Activated CD4-positive, CD25-positive, alpha-beta regulatory T cell treated with anti-CD3 and anti-CD28 coated beads, Interleukin-2, amount 50 U/mL, for 72 hours (primary cell): ENCODE measurements at places on chromosomes 12 and 14.

GRCh38 chr14:76575108-76575507 is 186.2 kb upstream of the VASH1 start:
- DNase-seq = no peak

DNA sequence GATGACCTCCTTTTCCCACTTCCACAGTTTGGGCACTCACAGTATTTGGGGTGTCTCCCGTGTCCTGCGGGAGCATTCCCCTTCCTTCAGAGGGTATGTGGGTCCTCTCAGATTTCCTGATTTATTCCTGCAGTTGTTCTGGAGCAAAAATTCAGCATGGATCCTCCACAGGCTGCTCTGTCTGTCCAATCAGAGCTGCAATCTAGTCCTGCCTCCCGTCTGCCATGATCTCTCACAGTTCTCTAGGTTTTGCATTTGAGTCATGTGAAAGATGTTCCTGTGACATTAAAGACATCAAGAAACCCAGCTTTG is 435.9 kb downstream of the TMTC2 start:
- DNase-seq = no peak

DNA sequence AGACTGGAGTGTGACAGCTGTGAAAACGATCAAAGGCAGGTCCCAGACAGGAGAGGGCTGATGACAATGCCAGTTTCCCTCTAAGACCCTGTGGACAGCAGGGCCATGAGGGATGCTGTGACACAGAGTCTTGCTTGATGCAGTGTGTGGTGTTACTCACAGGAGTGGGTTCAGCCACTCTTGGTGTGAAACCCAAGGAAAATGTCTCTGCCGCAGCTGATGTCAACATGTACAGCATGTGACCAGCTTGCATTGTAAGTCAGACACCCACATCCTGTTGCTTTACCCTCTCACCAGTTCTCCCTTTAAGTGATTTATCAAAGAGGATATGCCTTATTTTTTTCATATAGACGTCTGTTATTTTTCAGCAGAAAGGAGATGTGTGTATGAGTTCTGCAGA is 268.6 kb downstream of the BTG1 start:
- peak; percentile 67 for DNase-seq

GRCh38 chr12:115623764-115624334 is 653.6 kb downstream of the MED13L start:
- DNase-seq = no peak

DNA sequence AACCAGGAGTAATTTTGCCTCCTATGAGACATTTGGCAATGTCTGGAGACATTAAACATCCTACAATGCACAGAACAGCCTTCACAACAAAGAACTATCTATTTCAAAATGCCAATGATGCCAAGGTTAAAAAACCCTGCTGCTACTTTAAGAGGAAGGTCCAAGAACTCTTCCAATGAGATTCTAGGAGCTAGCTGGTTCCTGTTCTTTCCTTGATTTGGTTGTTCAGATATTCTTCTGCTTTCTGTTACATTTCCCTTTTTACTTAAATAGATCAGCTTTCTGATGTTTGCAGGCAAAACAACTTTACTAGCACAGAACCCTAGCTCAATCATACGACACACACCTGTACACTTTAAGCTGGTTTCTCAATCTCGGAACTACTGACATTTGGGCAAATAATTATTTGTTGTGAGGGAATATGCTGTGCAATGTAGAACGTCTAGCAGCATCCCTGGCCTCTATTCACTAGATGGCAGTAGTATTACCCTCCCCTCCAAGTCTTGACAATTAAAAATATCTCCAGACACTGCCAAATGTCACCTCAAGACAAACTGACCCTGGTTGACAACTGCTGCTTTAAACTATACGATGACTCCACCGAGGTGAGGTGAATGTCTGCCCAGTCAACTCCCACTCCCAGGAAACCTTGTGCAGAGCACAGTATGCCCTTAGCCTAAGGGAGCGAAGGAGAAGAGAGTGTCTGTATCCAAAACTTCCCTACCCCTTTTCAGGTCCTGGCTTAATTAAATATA is 4.4 kb downstream of the BLTP3B start:
- no peak for DNase-seq

GRCh38 chr14:88049266-88049665 is 44.3 kb downstream of the GPR65 start:
- DNase-seq = no peak

DNA sequence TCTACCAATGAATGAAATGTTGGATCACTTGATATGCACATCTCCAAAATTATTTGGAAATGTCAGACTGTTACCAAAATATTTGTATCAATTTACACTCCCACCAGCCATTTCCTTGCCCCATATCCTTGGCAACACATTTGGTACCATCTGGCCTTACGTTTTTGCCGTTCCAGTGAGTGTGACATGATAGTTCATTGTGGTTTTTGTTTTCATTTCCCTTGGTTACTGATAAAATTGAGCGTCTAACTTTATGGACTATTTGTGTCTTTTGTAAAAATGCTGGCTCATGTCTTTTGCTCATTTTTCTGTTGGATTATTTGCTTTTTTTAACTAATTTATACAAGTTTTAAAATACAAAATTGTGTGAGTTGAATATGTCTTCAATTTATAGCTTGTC is 11.0 kb downstream of the KLHDC1 start:
- DNase-seq = no peak

- no peak for DNase-seq
Observed at GRCh38 chr12:127570793-127571360, 696.1 kb upstream of the TMEM132C start.

DNA sequence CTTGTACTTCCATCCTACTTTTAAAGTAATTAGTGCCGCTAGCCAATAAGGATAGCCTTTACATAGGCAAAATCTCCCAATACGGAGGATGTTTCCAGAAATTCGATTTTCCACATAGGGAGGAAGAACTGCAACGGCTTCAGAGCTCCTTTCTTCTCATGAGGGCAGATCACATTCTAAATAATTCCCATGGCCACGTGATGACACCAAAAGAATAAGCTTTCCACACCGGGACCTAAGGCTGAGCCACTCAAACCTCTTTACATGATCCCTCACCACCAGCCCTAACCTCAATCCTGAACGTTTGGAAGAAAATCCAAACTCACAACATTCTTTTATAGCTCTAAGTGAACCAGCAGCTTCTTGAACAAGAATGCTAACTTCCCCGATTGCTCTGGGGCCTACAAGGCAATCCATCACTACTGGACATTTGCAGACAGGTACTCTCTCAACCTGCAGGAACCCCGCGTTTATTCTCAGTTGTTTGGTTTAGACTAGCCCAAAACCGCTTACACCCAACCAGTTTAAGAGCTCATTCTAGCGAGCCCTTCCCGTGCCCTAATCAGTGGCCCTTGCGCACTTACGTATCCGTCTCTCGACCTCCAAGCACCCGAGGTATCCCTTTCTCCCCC is 884 bp downstream of the CAPRIN2 start:
- DNase-seq = no peak

- DNase-seq = no peak
Observed at GRCh38 chr12:124233846-124234640, 60.9 kb upstream of the RFLNA start.

GRCh38 chr14:52266782-52267181 is 716 bp upstream of the PTGDR start:
- no peak for DNase-seq

GRCh38 chr14:77645520-77646230 is 29.2 kb upstream of the SPTLC2 start:
- no peak for DNase-seq

DNA sequence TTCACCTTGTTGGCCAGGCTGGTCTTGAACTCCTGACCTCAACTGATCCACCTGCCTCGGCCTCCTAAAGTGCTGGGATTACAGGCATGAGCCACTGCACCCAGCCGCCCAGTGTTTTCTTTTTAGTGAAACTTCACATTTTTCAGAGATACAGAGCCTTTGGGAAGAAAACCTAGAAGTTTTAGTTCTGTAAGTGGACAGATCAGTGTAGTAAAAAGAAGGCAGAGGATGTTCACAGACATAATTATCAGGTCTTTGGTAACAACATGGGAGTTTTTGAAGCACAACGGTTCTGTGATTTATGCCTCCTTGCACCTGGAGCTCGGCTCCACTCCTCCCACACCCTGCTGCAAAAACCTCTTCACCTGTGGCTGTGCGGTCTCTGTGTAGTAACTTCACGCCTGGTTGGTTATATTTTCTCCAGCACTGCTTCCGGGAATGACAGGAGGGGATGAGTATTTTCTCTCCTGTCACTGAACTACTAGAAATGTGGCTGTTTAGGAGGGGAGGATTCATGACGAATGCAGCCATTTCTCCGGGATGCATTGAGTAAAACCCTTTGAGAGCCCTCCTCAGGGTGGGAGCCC is 67.0 kb downstream of the ARF6 start:
- DNase-seq = no peak

DNA sequence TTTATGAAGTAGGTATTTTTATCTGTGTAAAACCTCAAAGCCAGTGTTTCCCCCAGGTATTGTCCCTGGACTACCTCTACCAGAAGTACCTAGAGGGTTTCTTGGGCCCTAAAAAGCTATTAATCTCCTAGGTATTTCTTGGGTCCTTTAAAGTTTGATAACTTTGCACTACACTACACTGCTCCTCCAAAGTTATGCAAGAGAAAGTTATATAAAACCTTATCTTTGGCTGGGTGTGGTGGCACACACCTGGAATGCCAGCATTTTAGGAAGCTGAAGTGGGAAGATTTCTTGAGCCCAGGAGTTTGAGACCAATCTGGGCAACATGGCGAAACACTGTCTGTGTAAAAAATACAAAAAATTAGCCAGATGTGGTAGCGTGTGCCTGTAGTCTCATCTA is 34.9 kb downstream of the PTPN21 start:
- DNase-seq = no peak

DNA sequence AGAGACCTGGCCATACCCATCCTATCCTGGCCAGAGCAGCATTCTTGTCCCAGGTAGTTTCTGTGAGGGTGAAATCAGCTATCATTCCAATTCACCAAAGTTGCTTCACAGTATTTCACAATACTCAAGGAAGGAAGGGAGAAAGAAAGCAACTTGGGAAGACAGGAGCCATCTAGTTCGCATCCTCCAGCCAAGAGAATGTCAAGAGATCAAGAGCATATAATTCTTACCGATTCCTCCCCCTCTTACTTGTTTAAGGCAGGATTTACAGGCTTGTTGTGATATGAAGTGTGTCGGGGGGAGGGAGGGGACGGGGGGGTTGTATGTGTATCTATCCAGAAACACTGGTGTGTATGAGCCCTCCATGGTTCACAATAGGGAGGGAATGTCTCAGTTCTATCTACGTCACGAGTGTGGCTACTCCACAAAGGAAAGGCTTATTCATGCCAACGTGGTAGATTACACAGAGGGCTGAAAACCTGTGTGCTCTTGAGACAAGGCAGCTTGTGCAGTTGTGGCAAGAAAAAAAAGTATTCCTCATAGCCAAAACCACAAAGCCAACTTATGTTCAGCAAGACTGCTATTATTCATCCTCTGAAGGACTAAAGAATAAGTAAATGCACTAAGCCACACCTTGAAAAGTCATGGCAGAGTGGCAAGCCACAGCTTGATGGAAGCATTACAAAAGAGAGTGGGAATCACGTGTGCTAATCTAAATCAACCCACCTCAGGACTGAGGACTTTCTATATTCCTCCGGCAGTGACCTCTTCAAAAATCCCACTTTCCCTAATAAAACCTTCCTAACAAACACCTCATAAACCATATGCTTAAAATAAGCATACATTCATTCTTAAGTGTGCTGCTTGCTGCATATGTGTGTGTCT is 35.0 kb downstream of the CORO1C start:
- no peak for DNase-seq

DNA sequence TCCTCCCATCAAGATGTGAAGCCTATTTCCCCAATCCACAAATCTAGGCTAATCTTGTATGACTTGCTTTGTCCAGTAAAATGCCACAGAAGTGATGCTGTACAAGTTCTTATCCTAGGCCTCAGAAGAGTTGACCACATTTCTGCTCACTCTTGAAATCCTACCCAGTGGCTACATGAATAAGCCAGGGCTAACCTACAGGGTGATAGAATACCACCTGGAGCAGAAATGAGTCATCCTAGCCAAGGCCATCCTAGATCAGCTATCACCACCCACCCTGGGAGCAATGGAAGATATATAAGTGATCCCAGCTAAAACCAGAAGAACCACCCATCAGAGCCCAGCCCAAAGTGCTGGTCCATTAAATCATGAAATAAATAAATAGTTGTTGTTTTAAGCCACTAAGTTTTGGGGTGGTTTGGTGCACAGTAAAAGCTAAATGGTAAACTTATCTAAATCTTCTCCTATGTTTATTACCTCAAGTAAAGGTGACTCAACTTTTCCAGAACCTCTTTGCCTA is 105.1 kb downstream of the RPS29 start:
- DNase-seq = no peak

- no peak for DNase-seq
Observed at GRCh38 chr14:81519200-81520011, 14.2 kb downstream of the SEL1L start.

- DNase-seq = no peak
Observed at GRCh38 chr14:89624500-89625156, 207.6 kb upstream of the FOXN3 start.

GRCh38 chr14:104678346-104678745 is 11.1 kb upstream of the INF2 start:
- no peak for DNase-seq

- DNase-seq = no peak
Observed at GRCh38 chr12:12081836-12082497, 11.2 kb downstream of the BCL2L14 start.

DNA sequence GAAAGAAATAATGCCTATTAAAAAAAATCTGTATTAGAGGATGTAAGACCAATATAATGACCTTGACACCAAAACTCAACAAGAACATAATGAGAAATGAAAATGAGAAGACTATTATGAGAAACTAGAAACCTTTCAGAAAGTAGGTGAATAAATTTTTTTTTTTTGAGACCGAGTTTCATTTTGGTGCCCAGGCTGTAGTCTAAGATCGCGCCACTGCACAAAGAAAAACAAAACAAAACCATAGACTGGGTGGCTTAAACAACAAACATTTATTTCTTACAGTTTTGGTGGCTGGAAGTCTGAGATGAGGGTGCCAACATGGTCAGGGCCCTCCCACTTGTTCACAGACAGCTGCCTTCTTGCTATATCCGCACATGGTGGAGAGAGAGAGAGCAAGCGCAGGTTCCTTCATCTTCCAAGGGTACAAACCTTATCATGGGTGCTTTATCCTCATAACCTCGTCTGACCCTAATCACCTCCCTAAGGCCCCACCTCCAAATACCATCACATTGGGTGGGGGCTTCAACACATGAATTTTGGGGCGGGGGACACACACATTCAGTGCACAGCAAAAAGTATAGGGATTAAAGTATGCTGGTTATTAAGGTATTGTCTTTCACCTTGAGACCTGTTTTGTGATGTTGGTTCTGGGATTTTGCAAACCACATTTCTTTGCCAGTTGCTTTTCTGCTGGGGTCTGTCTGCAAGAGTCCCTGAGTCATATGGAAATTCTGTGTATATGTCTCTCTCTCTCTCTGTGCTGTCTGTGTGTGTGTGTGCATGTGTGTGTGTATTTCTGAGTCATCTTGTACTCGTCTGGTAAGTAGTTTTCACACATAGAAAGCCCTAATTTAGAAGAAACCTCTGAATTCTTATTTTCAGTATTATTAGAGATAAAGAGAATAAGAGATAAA is 26.2 kb downstream of the ZCRB1 start:
- no peak for DNase-seq

GRCh38 chr12:106080791-106081170 is 58.0 kb downstream of the NUAK1 start:
- DNase-seq = no peak
